Activated CD4-positive, alpha-beta T cell treated with anti-CD3 and anti-CD28 coated beads, Interleukin-2, amount 50 U/mL, for 48 hours (primary cell): ENCODE measurements at places on chromosomes 6 and 20.

GRCh38 chr20:62728781-62729300, 20.2 kb downstream of the NTSR1 start:
- DNase-seq: no peak

- DNase-seq: no peak
Observed at GRCh38 chr6:8434727-8435092, 635 bp downstream of the SLC35B3 start.

GRCh38 chr20:44866703-44867335, 18.7 kb upstream of the YWHAB start:
- no peak for DNase-seq

- no peak for DNase-seq
Observed at GRCh38 chr20:16360668-16361067, 212.6 kb downstream of the KIF16B start.

- DNase-seq: no peak
Observed at GRCh38 chr6:39593646-39594045, 131.6 kb downstream of the KIF6 start.

DNA sequence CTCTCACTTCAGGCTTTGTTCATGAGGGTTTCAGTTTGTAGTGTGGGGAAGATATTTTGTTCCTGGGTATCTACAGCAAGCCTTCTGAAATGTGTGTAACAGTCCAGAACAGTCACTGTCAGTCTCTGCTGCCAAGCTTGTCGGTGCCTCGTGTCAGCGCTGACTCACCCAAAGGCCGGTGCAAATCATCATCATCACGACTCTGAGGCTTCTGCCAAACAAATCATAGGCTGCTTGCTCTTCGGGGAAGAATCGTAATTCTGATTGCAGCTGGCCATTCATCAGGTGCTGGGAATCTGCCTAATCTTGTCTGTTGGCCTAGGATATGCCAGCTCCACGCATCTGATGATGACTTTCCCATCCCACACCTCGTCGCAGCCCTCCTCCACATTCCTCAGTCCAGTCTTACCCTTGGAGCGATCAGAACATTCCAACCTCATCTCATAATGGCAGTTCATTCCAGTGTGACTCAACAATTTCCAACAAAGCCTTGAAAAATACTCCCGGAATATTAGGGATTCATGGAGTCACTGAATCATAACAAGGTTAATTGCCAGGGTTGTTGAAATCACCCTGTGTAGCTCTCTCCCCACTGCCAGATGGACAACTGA, 40.9 kb downstream of the ALDH8A1 start:
- no peak for DNase-seq
